Fibroblast of skin of right quadriceps (primary cell): ENCODE measurements at places on chromosomes 3 and 15.

DNA sequence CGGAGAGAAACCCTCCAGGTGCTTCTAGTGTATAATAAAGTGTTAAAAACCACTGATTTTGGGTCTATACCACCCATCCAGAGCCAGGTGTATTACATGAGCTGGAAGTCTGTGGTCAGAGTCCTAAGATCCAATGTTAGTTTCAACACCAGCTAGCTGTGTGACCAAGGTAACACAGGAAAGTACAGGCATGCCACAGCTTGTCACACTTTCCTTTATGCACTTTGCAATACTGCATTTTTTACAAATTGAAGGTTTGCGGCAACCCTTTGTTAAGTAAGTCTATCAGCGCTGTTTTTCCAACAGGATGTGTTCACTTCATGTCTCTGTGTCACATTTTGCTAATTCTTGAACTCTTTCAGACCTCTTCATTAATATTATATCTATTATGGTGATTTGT lies 201.3 kb upstream of the PRICKLE2 start:
- DNase-seq, result no peak

- DNase-seq, result no peak
These were observed 11.0 kb upstream of the PP2D1 start for GRCh38 chr3:20022954-20023622.

GRCh38 chr15:90572893-90573292 lies 43.2 kb downstream of the CRTC3 start:
- no peak for DNase-seq

DNA sequence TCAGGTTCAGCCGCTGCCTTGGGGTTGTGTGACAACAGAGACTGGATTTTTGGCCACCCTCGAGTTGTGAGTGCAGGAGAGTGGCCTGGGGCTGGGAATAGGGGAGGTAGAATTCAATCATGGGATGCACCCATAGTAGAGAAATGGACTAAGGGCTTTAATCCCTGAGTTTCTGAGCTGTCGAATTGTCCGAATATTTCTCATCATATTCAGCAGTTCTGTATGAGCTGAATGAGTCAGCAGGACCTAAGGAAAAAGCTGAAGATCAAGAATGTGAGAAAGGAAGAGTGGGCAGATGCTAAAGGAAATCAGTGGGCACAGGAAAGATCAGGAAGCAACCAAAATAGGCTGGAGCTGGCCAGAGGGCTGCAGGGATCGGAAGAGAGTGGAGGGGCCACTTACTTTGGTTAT lies 44.4 kb upstream of the SACM1L start:
- peak; percentile 89 for DNase-seq

- no peak for DNase-seq
These were observed 258.3 kb downstream of the DIPK2A start for GRCh38 chr3:144229953-144230352.
